Astrocyte (in vitro differentiated cells and primary cell): ENCODE measurements at places on chromosomes 4 and X. TPM values are rescaled to one million over a fixed set of nuclear protein-coding genes. Genes with fewer than 3 reads are reported as not detected.

DNA sequence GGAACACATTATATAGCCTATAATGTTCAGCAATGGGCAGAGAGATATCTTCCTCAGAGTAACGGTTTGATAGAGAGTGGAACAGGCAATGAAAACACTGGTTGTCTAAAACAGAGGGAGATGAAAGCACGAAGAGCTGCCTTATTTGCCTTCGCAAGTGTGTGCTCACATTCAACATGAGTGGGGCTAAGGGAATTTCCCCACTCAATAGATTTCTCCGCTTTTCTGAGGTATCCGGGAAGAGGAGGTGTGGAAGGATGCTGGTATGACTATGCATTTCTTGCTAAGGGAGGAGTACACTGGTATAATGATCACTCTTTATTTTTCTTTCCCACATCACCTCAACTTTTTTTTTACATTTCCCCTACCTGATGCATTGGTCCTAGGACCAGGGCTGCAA, 7.8 kb upstream of the GPR82 start:
- DNase-seq = no peak

DNA sequence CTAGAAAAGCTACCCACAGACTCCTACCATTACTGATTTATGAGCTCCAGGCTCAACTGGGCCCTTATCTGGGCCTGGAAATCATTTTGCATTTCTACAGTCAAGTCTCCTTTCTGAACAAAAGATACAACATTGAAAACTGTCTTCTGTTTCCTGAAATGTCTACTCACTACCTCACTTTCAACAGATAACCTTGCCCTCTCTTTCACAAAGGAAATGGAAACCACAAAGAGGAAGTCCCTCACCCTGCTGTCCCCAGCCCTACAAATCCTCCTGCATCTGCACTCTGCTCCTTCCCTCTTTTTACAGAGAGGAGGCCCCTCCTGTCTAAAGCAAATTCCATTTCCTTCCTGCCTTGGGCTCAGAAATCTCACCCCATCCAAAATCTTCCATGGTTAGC, 24.8 kb upstream of the CYBB start:
- DNase-seq = no peak

DNA sequence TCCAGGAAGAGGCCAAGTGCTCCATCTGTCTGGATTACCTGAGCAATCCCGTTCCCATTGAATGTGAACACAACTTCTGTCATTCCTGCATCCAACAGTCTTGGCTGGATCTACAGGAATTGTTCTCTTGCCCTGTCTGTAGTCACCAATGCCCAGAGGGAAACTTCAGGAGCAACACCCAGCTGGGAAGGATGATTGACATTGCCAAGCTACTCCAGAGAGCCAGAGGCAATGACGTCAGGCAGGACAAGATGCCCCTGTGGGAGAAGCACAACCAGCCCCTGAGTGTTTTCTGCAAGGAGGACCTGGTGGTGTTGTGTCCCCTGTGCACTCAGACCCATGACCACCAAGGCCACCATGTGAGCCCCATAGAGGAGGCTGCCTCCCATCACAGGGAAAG, 21.3 kb upstream of the TRIM60 start:
- no peak for DNase-seq

DNA sequence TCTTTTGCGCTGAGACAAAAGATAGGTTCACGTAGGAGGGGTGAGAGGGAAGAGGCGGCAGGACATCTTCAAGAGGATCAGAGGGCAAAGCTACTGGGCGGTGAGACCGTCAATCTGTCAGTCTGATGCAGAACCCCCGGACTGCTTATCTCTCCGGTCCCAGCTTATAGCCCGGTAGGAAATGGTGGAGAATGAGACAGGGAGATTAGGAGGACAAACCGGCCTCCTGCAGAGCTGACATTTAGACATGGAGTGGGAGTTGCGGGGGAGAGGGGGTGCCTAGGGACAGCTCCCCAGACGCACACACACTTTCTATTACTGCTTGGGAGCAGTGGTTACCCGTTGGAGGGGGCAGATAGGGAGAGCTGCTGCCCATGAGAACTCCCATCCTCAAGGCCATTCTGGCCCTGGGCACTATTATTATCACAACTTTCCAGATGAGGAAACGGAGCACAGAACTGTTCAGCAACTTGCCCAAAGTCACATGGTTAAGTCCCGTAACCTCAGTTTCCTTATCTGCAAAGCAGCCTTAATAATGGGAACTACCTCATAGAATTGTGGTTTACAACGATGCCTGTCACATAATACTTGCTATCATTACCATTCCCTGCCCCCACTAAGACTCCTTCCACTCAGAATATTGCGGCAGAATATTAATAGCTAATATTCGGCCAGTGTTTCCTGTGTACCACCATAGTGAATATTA, 1.1 kb upstream of the HDAC6 start:
- no peak for DNase-seq

The DCHS2 gene
- 0.25 and 0.36 TPM in 2 replicates for total RNA-seq

The TMEM185A gene
- 28.8 and 32.5 TPM in 2 replicates for total RNA-seq
